ENCODE measurements at places on chromosomes 16 and 17.

GRCh38 chr16:10638101-10638500 lies 56.6 kb downstream of the TEKT5 start:
- no peak for DNase-seq

DNA sequence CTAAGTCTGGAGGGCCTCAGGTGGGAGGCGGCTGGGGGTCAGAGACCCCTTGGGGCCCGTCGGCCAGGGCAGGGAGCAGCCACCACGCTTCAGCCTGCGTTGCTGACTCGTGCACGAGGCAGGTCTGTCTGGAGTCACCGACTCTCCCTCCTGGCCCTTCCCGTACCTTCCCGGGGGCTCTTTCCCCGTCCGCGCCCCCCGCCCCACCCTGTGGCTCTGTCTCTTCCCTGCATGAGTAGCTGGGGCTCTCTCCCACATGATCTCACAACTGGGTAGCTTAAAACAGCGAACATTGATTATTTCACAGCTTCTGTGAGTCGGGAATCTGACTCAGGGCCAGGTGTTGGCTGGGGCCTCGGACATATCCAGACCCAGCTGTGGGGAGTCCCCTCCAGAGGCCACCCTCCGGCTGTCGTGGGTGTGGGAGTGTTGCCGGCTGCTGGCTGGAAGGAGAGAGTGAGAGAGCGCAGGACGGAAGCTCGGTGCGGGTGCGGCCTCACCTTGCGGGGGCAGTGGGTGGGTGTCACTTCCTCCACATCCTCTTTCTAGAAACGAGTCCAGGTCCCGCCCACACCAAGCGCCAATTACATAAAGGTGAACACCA lies 17.3 kb downstream of the BAHCC1 start:
- peak; percentile 26 for DNase-seq

DNA sequence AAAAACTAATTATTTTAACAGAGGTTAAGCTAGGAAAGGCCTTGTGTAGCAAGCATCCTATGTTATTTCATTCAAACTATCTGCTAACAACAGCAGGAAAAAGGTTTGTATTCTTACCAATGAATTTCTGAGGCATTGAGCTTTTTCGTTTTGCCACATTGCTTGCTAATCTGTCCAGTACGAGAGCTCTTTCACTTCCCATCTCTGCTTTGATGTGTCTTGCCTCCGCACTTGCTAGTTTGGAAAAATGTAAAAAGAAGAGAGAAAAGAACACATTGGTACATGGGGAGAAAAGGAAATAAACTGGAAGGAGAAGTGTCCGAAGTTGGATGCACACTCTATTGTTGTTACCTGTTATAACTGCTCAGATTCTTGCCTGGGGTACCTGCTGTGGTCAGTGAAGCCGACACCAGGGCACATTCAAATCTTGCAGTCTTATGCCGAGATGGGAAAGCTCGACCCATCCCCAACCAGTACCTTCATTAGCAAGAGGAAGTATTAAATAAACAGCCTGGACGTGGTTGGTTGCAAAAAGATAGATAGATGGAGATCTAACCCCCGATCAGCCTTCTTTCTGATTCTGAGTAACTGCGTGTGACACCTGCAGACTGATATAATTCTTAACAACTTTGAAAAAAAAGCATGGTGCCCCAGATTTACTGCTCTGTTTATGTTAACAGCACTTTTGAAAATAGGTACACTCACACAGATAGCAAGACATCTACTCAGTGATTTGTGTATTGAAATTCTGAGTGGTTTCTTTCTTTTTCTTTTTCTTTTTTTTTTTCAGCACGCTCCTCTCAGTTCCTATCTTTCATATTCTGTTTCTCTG lies 40.0 kb downstream of the GRB7 start:
- no peak for DNase-seq

GRCh38 chr17:76076765-76077583 lies 2.0 kb upstream of the ZACN start:
- no peak for DNase-seq

GRCh38 chr16:50334106-50334975 lies 34.4 kb downstream of the BRD7 start:
- DNase-seq: no peak

- DNase-seq: no peak
Observed at GRCh38 chr16:17294856-17295255, 175.9 kb downstream of the XYLT1 start.

GRCh38 chr17:77304746-77305473 lies 164.1 kb downstream of the SEC14L1 start:
- DNase-seq: no peak

DNA sequence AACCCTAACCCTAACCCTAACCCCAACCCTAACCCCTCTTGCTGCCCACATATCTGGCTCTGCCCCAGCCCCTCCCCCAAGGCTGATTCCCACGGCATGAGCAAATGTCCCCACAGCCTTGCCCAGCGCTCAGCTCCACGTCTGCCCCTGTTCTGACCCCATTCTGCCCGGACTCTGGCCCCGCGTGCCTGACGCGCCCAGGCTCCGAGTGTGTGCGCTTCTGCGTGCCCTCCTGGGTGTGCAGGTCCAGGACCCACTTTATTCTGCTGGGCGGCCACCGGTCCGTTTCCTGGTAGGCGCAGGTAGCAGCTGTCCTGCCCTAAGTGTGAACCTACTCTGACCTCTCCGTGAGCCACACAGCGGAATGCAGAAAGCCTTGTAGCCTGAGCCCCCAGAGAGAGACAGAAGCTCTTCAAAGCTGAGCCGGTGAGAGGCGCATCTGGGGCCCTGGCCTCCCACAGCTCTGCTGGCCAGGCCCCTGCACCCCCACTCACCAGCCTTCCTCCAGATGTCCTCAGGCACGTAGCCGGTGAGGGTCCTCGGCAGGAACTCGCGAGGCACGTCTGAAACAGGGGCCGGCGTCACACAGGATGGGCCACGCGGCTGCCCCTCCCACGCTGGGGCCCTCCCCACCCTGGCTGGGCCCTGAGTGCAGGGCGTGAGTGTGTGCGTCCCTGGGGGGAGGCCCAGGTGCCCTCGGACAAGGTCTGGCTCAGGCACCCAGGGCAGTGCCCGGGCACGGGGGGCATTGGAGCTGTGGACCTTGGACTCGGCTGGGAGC lies 14.0 kb upstream of the PABPN1L start:
- no peak for DNase-seq

DNA sequence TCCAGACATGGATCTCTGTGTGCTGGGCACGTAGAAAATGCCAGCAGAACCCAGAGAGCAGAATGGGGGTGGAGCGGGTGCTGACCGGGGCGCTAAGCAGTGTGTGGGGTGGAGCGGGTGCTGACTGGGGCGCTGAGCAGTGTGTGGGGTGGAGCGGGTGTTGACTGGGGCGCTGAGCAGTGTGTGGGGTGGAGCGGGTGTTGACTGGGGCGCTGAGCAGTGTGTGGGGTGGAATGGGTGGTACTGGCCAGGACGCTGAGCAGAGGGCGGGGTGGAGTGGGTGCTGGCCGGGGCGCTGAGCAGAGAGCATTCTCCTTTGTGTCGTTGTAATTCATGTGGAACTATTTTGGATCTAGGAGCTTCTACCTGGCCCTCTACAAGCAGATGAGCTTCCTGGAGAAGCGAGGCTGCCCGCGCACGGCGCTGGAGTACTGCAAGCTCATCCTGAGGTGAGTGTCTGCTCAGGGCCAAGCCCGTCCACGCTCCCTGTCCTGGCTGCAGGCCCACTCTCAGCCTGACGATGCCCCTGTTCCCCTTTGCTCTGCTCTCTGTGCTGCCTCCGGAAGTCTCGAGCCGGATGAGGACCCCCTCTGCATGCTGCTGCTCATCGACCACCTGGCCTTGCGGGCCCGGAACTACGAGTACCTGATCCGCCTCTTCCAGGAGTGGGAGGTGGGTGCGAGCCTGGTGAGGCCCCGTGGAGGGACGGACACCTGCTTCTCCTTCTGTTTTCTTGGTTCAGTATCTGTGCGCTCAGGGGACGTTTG lies 20.3 kb upstream of the MC1R start:
- no peak for DNase-seq

DNA sequence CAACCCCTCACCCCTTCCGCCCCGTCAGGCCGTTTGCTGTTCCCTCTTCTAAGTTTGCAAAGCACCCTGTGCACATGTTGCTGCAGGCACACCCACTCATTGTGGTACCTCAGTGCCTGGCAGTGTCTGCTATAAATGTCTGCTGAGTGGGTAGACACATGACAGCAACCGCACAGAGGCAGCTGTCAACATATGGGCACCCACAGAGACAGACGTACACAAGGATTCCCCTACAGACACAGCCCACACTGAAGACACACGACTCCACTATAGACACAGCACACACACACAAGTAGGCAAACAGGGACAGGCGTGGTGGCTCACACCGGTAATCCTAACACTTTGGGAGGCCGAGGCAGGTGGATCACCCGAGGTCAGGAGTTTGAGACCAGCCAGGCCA lies 17.8 kb upstream of the CRK start:
- no peak for DNase-seq

- DNase-seq: no peak
Observed at GRCh38 chr17:9090641-9091096, 69.4 kb downstream of the NTN1 start.

DNA sequence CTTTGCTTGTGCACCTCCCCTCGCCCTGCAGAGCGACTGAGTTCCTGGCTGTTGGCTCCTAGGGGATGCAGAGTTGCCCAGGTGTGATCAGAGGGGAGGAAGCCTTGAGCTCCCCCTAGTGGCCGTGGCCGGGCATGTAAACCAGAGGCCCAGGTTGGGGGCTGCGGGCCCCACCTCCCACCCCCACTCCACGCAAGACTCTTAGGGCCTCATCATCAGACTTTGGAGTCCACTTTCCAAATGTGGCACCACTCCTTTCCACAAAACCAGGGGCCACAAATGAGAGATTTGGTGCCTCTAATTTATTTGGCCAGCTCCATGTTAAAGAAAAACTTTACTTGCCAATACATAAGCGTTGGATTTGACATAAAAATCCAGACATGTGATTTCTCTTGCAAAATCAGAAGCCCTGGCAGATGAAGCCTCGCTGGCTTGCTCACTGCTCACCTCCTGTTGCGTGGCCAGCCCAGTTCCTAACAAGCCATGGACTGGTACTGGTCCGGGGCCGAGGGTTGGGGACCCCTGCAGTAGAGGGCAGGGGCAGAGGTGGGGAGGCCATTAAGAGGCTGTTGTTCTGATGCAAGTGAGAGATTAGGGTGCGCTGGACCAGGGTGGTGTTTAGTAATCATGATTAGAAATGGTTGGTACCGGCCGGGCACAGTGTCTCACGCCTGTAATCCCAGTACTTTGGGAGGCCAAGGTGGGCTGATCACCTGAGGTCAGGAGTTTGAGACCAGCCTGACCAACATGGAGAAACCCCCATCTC lies 28.7 kb upstream of the GAS7 start:
- DNase-seq: peak; percentile 24

GRCh38 chr16:85567101-85567866 lies 45.8 kb upstream of the GSE1 start:
- DNase-seq: no peak

- no peak for DNase-seq
Observed at GRCh38 chr16:7374614-7375174, 42.0 kb downstream of the RBFOX1 start.

- DNase-seq: no peak
Observed at GRCh38 chr17:36612323-36612722, 10.9 kb downstream of the MRM1 start.

- no peak for DNase-seq
Observed at GRCh38 chr16:6988846-6989245, 343.8 kb upstream of the RBFOX1 start.

DNA sequence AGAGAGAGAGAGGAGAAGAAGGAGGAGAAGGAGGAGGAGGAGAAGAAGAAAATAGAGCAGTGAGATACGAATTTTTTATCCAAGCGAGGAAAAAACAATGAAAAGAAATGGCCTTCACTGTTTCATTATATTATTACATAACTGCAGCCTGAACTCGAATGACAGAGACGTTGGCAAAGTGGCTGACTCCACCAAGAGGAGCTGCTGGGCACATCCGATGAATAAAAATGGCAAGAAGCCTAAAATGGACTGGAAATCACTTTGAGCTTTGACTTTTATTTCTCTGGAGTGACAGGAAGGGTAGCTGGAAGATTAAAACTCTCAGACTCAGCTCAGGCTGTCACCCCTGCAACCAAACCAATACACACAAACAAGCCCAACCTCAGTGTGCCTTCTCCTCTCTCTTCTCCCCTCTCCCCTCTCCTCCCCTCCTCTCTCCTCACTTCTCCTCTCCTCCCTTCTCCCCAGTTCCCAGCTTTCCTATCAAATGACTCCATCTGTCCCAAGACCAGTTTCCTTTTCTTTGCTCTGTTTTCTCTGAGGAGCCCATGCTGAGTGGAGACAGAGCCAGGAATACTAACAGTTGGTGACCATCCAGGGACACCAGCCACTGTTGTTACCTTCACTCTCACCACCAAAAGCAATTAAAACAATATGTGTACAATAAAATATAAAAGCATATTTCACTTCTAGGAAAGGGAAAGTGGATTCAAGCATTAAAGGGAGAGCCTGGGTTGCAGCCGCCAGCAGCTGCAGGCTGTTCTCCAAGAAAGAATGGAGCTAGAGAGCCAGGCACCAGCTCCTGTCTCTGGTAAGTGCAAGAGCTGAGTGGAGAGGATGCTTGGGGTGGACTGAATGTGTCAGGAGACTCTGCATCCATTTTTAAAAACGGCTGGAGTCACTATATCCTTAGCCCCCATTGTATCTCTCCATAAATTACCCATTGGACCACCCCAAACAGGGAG lies 51.2 kb downstream of the SOX9 start:
- DNase-seq: no peak

- DNase-seq: no peak
Observed at GRCh38 chr16:13390093-13390985, 488.9 kb downstream of the SHISA9 start.

- no peak for DNase-seq
Observed at GRCh38 chr17:6162892-6163291, 92.7 kb downstream of the WSCD1 start.

DNA sequence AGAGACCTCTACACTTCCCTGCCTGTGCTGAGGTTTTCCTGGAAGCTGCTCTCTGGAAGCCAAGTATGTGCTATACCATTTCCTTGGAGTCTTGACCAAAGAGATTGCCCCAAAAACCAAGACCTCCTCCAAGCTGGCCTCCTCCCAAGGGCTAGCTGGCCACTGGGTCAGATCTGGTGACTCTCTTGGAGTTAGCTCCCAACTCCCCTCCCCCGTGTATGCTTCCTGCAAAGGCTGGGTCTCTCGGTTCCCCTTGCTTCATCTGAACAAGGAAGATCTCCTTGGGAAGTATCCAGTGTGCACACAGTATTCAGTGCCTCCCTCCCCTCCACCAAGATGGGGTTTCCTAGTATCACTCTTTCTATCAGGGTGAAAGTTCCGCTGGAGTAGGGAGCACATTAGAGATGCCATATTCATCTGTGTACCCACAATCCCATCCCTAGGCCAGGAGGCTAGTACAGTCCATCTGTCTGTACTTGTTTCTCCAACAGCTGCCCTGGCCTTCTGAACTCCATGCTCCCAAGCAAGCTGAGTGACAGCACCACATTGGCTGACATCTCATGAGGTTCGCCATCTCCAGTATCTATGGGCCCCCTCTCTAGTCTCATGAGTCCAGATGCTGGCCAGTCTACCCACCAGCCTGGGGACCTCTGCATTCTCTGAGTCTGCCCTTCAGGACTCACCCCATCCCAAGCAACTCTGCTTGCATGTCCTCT lies 3.2 kb downstream of the GAS7 start:
- no peak for DNase-seq

- DNase-seq: no peak
Observed at GRCh38 chr16:84505249-84506187, 1.1 kb upstream of the MEAK7 start.

GRCh38 chr17:77670173-77670572 lies 288.3 kb upstream of the TNRC6C start:
- no peak for DNase-seq

- no peak for DNase-seq
Observed at GRCh38 chr17:75001915-75002843, 10.3 kb upstream of the MRPL58 start.

Data from stimulated activated CD8-positive, alpha-beta memory T cell treated with anti-CD3 and anti-CD28 coated beads, Interleukin-15, amount 100 ng/mL, for 24 hours (primary cell).